ENCODE measurements at places on chromosomes 7 and 10.

DNA sequence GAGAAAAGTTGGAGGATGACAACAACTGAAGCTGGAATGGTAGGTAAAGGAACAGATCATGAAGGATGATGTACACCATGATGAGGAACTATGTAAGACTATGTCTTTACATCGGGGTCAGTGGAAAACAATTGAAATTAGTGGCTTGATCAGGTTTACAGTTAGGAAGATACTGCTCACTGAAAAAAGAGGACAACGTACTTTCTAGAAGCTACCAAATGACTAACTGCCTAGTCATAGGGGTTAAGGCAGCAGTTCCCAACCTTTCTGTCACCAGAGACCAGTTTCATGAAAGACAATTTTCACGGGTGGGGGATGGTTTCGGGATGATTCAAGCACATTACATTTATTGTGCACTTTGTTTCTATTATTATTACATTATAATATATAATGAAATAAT, 91.6 kb upstream of the ANKRD1 start:
- no peak for DNase-seq

GRCh38 chr7:112624416-112624815, 143.6 kb downstream of the LSMEM1 start:
- DNase-seq, result no peak

- no peak for DNase-seq
Observed at GRCh38 chr10:85857791-85858190, 508.8 kb downstream of the GRID1 start.

GRCh38 chr7:131629217-131629882, 72.9 kb upstream of the PODXL start:
- DNase-seq, result no peak

DNA sequence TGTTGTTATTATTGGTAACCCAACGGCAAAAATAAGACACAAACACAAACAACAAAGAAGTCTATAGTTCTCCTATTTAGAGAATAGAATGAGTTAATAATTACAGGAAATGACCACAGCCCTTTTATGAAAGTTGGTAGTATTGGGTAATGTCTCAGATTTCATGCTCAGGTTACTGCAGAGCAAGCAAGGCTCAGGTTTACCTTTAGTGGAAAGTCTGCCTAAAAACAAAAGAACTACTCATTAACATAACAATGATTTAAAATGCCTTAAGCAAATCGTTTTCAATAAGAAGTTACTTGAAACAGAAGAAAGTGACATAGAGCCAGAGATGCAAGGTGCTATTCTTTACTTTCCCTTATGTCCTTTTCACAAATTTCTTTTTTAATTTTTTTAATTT, 441.2 kb downstream of the PLXDC2 start:
- no peak for DNase-seq

- DNase-seq, result no peak
Observed at GRCh38 chr10:69056129-69056528, 31.8 kb upstream of the SRGN start.

DNA sequence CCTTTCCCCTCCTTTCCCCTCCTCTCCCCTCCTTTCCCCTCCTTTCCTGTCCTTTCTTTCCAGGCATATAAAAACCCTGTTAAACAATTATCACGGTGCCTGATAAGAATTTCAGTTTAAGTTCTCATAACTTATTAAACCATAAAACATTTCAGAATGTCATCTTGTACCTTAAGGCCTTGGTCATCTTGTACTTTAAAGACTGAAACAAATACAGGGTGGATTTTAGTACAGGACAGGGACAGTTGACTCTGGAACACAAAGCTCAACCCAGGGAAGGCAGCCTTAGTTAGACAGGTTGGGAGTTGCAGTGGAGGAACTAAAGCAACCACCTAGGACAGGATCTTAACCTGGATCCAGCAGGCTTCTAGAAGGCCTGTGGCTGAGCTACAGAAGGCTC, 1.2 kb downstream of the AGR3 start:
- no peak for DNase-seq

Data from activated T-cell treated with anti-CD3 and anti-CD28 coated beads for 1 hour (primary cell).